ENCODE measurements at places on chromosomes 11 and 22.

- DNase-seq = no peak
These were observed 3.2 kb upstream of the KLHDC7B start for GRCh38 chr22:50542416-50542927.

- DNase-seq = no peak
These were observed 119.2 kb downstream of the DSCAML1 start for GRCh38 chr11:117677729-117678310.

- DNase-seq = no peak
These were observed 37.9 kb downstream of the NECTIN1 start for GRCh38 chr11:119691020-119691666.

GRCh38 chr11:132876705-132877104, 655.6 kb downstream of the OPCML start:
- DNase-seq = no peak

GRCh38 chr11:19977941-19978340, 182.3 kb downstream of the DBX1 start:
- no peak for DNase-seq

GRCh38 chr11:86637988-86638387, 34.4 kb downstream of the ME3 start:
- no peak for DNase-seq

- no peak for DNase-seq
These were observed 30.1 kb downstream of the GGTLC2 start for GRCh38 chr22:22674467-22674866.

DNA sequence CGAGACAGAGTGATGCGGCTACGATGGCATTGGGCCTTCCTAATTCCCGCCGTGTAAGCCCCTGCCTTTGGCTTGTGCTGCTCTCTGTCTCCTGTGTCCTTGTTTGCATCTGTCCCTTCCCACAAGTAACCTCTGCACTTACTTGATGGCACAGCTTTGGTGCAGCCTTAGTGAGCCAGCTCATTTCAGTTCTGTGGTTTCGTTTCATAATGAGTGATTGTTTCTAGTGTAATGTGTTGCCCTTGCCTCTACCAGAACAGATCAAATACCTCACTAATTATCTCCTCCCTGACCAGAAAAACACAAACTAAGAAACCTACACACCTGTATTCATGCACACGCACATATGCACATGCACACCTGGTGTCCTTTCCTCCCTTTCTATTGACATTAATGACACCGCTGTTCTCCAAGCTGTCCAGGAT, 58.8 kb downstream of the GRK3 start:
- DNase-seq = no peak

GRCh38 chr11:63427971-63428508, 58.5 kb downstream of the SLC22A9 start:
- no peak for DNase-seq

DNA sequence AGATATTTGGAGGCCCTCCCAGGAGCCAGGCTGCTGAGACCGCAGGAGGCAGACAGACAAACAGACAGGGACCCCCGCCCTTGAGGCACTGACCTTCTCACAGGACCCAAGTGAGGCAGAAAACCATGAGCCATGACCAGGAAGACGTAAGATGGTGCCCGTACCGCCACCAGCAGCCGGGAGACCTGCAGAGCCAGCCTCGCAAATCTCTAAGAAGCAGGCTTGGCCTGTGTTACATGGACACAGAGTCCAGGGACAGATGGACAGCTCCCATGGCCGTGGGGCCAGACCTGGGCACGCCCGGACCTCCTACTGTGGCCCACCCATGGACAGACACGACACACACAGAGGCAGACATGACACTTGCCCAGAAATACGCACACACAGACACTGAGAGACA, 30.7 kb upstream of the TOLLIP start:
- DNase-seq = no peak

GRCh38 chr22:17865183-17866055, 91.2 kb upstream of the BID start:
- no peak for DNase-seq

DNA sequence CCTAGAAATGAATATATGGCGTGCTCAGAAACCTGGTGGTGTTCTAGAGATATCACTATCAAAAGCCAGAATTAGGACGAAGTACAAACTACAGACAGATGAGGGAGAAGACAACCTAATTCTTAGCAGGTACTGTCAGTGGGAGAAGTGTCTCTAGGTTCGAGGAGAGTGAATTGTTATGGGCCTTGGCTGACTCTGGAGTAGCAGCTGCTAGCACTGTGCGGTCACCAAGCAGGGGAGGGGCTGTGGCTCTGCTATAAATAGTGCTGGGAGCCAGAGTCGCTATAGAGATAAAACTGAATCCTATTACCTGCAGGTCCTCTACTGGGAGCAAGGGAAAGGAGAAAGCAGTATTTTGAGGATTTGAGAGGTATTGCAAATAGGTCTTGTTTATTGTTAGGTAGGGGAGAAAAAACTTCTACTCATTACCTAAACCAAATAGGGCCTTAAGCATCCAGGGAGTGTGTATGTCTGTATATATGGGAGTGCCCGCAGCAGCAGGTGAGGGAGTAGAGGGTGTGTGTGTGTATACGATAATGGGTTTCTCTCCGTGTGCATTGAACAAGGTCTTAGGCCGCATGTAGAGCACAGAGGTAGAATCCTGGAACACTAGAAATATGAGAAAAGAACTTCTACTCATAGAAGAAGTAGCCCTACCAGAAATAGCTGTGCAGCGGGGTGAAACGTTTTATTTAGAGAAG, 2.2 kb downstream of the MADD start:
- DNase-seq = no peak

DNA sequence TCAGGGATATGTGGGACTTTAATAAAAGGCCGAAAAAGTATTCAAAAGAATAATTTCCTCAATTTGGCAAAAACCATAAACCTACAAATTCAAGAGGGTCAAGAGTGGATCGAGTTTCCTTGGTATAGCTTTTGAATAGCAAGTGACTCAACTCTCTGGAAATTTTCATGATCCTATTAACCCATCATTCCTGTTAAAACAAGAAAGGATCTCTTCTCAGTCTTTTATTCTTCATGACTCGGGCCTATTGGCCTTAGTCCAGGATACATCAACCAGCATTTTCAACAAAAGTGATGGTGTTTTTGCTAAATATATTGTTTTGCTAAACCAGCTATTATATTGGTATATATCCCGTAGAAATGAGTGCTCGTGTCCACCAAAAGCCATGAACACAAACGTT, 110.3 kb downstream of the ATXN10 start:
- DNase-seq = no peak
